ENCODE measurements at places on chromosomes 13 and 19. TPM values are rescaled to one million over a fixed set of nuclear protein-coding genes. Genes with fewer than 3 reads are reported as not detected.
A peak's percentile ranks its signal among the peaks of the same experiment; 100 is the strongest.

DNA sequence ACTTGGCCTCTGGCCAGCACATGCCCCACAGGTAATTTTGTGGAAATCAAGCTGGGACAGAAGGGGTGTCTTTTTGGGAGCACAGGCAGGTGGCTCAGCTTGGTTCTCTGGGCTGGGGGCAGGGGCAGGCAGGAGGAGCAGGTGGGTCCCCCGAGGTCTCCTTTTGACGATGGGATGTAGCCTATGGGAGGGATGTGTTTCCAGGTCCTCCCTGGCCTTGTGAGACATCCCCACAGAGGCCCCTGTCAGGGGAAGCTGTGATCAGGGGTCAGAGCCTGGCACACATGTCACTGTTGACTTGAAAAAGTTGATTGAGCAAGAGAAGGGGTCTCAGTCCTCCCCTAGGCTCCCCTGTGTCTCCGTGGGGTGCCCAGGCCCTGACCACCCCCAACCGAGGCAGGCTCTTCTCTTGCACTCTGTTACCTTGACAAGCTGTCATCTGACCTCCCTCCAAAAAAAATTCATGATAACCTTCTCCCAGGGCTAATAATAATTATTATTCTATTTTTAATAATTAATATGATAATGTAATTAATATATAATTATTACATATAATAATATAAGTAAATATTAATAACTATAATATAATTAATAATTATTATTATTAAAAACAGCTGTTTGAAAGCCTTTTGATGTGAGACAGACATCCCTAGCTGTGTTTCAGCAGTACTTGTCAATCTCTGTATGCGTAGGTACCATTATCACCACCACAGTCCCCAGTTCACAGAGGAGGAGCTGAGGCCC, 116.2 kb downstream of the ZDHHC20 start:
- DNase-seq, result no peak

GRCh38 chr13:107450931-107451330, 764.4 kb downstream of the LIG4 start:
- DNase-seq, result no peak

DNA sequence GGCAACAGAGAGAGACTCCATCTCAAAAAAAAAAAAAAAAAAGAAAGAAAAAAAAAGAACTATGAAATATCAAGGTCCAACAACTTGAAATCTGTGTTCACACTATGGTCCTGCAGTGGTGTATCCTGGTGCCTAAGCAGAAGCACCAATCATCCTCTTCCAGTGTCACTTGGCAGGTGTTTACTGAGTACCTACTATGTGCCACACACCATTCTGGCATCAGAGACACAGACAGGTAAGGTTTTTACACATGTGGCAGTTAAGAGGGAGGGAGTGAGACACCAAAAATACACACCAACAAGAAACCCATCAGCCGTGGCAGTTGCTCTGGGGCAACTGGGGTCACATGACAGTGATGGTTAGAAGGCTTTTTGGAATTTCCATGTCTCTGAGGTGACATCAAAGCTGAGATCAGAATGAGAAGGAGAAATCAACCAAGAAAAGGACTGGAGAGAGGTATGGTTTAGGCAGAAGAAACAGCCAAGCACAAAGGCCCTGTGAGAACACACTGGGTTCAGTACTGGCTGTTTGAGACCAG, 17.6 kb downstream of the PBX4 start:
- no peak for DNase-seq

DNA sequence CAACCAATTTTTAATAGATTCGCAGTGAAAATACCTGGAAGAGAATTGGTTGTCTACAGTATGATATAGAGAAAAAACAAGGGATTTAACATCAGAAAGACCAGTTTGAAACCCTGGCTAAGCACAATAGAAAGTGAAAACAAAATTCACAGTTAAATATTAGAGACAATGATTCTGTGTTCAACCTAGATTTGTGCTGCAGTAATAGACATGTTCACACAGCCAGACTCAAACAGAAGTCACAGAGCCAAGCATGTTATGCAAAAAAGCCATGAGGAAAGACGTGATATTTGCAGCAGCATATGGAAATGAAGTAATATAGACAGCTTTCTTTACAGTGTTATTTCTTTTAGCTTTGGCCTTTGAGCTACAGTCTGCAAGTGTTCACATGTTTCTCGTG, 48.1 kb downstream of the SCEL start:
- no peak for DNase-seq

- DNase-seq, result peak; percentile 42
Measured at GRCh38 chr19:48967346-48968178, 2.5 kb downstream of the FTL start.

- DNase-seq, result peak; percentile 69
Measured at GRCh38 chr13:112996671-112997091, 27.7 kb downstream of the MCF2L start.

The PLPP2 gene
- 190 TPM for total RNA-seq

The RDH8 gene
- not detected for total RNA-seq

Measured in transverse colon (tissue), 4 donors.